ENCODE measurements at places on chromosomes 7 and 10.
A peak's percentile ranks its signal among the peaks of the same experiment; 100 is the strongest.

DNA sequence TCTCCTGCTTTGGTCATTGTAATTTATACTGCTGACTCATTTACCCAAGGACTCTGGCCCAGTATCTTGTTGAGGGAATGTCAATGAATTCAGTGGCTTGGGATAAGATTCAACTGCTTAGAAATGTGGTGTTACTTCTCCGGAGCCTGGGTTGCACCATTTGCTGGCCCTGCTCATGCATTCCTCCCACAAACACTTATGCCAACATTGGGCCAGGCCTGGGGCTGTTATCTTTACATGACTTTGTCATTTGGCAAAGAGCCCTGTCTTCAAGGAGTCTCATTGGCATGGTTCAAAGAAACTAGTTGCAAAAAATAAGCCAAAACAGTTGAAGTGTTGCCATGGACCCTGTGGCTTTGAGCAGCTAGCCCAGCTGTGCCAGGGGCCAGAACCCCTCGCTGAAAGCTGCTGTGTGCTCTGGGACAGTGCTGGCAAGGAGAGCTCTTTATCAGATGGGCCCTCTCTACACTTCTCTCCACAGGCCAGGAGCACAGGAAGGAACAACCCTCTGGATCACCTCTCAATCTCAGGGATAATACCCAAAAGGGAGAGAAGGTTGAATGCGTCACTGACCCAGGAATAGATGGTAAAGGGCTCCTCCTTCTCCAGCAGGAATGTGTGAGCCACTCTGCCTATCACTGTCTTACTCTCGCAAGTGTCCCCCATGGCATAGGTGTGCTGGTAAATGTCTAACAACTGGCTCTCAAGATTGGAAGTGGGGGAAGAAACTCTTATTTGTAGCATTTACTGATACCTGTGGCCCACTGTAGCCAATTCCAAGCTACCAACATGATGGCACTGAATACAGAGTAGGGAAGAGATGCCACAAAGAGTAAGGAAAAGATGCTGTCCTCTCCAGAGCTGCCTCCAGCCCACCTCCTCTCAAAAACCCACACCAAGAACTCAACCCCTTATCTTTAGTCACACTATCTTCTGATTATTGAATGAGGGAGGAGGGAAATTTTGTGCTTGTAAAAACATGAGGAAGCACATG lies 23.5 kb upstream of the PDE1C start:
- DNase-seq = no peak

GRCh38 chr10:105967256-105967655 lies 1197.2 kb downstream of the SORCS1 start:
- peak; percentile 3 for DNase-seq

DNA sequence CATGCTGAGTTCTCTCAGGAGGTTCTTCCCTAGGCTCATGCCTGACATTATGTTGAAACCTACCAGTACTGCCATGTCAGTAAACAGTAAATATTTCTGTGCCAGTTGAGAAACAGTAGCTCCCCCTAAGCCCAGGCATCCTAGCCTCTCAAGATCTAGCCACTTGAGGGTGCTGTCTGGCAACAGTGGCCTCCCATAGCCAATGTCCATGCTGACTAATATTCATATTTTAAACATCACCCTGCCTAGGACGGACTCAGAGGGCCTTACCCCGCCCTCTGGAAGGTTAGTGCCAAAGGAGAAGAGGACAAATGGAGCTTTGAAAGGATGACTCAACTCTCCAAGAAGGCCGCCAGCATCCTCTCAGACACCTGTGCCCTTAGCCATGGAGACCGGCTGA lies 7.7 kb downstream of the ACSM6 start:
- DNase-seq = no peak

DNA sequence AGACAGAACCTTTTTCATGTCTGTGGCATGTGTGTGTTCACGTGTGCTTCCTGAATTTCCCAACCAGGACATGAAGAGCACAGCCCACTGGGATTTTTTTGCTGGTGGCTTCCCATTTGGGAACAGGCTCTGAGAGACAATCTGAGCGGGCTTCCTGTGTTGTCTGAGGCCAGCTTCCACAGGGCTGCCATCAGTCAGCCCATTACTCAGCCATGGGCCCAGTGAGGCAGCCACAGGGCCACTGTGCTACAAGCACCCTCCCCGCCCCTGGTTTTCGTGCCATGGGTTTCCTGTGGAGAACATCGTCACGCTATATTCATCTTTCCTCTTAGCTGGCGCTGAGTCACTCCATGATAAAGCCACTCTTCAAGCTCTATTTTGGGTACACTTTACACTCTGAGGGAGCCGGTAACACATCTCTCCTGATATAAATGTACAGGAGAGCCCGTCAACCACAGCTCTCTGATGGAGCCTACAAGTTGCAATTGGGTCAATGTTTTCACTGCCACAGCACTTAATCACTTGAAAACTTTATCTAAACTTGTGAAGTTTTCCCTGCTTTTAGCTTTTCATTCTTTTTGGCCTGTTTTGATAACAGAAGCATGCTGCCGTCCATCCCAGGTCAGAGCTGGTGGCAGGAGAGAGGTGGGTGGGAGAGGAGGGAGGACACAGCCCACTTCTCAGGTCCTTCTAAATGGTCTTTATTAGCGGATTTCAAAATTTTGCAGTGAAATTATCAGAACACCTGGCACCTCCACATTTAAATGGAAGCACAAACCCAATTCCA lies 96.9 kb downstream of the HIPK2 start:
- no peak for DNase-seq

DNA sequence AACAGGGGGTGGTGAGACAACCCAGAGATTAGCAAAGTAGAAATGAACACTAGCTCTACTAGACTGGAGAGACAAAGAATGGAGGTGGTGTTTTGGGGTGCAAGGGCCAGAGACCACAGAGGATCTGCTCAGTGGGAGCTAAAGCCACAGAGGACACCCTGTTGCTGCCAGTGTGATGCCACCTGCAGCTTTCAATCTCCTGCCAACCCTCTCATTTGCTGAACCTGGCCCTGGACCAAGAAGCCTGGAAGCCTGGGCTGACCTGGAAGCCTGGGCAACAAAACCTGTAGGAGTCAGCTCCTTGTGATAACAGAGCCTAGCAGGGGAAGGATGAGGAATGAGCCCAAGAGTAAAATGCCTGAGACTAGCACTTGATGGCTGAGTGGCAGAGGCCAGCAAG lies 81.1 kb upstream of the ADO start:
- DNase-seq = no peak

GRCh38 chr10:116105264-116105663 lies 167.7 kb downstream of the GFRA1 start:
- DNase-seq = no peak

DNA sequence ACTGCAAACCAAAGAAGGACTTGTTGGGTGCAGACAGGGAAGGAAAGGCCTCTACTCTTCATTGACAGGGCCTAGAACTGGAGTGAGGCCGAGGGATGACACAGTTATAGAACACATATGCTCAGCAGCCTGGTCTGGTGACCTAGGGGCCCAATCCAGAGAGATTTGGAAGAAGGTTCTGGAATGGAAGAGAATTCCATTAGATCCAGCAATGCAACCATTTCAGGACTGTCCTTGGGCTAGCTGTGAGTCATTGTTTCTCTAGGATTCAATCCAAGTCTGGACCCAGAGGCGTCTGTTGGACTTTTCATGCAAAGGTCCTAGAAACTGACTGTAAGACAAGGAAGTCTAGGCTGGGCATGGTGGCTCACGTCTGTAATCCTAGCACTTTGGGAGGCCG lies 59.2 kb downstream of the WIPF3 start:
- DNase-seq = no peak

GRCh38 chr10:120205368-120206018 lies 251.5 kb upstream of the PLPP4 start:
- no peak for DNase-seq

DNA sequence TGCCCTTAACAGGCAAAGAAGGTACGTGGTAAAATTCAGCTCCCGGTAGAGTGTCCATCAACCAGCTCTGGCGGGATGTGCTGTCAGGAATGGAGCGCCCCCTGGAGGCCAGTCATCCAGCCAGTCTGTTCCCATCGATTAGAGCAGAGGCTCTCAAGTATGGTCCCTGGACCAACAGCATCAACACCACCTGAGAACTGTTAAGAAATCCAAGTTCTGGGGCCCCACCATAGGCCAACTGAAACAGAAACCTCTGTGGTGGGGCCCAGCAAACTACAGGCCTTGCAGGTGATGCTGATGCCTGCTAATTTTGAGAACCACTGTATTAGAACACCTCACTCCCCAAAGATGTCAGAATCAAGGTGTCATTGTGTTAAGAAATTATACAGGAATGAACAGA lies 109.2 kb downstream of the DPY19L1 start:
- no peak for DNase-seq

- no peak for DNase-seq
Measured at GRCh38 chr7:25795824-25796235, 356.2 kb upstream of the NFE2L3 start.

GRCh38 chr10:75954486-75954885 lies 523.1 kb downstream of the LRMDA start:
- DNase-seq = no peak

- no peak for DNase-seq
Measured at GRCh38 chr10:29324220-29324841, 35.5 kb downstream of the LYZL1 start.

- DNase-seq = no peak
Measured at GRCh38 chr7:14395860-14396259, 406.4 kb upstream of the ETV1 start.

- no peak for DNase-seq
Measured at GRCh38 chr7:44396496-44396895, 71.1 kb upstream of the CAMK2B start.

GRCh38 chr7:135385209-135385608 lies 124.7 kb downstream of the CNOT4 start:
- peak; percentile 87 for DNase-seq

- no peak for DNase-seq
Measured at GRCh38 chr7:31082017-31082416, 29.9 kb downstream of the ADCYAP1R1 start.

GRCh38 chr10:4569151-4569550 lies 256.9 kb upstream of the AKR1E2 start:
- DNase-seq = no peak

DNA sequence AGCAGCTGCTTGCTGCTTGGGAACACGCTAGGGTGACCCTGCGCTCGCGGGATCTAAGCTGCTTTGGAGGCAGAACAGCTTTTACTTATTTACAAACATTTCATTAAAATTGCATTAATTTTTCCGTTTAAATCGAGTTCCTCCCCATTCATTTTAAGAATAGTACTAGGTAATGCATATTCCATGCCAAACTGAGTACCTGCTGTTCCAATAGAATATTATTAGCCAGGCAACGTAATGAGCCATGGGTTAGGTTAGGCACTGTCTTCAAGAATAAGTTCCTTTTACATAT lies 860 bp downstream of the EXOC6 start:
- peak; percentile 33 for DNase-seq

DNA sequence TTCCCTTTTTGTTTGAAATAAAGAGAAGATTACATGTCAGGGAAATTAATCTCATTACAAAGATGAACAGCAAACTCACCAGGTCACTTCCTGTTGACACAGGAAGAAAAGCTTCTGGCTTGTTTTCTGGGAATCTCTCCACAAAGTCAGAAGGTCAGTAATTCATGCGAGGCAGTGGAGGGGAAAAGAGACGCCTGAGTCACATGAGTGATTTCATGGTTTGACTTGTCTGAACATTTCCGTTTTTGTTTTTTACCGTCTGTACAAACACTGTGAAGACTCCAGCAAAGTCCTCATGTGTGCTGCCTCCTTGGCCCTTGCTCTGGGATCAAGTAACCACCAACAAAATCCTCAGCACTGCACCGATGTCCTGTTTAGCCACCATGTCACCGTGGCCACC lies 2.5 kb upstream of the HABP2 start:
- no peak for DNase-seq
